Activated T-helper 1 cell treated with anti-CD3 and anti-CD28 coated beads, Interleukin-12 subunit alpha, Interleukin-12 subunit beta, Interleukin-2, Interleukin-4 antibody, amounts not matched to agents 30 ng/mL and 10 ng/mL and 1 ng/mL, durations not matched to agents 14 hours and 24 hours and 36 hours (primary cell): ENCODE measurements at places on chromosomes 2 and 18.

GRCh38 chr2:108634576-108635160 is 84.6 kb upstream of the RANBP2 start:
- H3K4me1 ChIP-seq, result peaks cover 80% of the 10 kb centered on the region
- H3K27me3 ChIP-seq, result no peaks in the 10 kb centered on the region
- peaks cover 27% of the 10 kb centered on the region for H3K36me3 ChIP-seq
- H3K27ac ChIP-seq, result no peak overlapping the region

DNA sequence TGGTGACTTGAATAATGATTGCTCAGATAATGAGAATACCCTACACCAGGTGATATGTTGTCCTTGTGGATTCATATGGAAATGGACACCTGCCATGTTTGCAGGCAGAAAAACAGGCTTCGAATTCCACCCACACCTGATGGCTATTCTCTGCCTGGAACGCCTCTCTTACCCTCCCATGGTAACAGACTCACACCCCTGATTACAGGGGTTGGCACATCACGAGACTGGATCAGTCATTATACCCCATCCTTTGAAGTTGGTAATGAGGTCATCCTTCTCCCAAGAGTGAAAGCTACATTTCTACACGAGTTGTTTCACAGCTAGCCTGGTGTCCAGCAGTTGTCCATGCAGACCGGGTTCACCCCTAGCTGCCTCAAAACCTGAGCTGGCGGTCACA is 71.4 kb upstream of the MBOAT2 start:
- no peak for DNase-seq
- no peaks in the 10 kb centered on the region for H3K36me3 ChIP-seq
- H3K4me1 ChIP-seq, result no peaks in the 10 kb centered on the region

DNA sequence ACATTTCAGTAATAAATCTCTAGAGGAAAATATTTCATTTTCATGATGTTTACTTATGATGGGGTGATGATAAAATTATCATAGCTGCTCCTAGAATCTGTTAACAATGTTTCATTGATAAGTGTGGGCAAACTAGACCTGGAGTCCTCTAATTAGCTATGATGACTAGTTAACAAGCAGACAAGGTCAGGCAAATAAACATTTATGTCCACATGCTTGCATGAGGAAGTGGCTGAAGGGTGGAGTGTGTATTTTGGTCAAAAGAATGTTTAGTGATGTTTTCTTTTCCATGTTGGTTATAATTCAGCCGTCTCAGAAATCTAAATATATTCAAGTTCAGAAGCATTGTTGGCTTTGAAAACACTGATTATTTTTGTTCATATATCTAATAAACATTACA is 99.9 kb upstream of the FN1 start:
- H3K27me3 ChIP-seq, result peaks cover 5% of the 10 kb centered on the region
- DNase-seq, result no peak
- no peaks in the 10 kb centered on the region for H3K4me1 ChIP-seq
- H3K36me3 ChIP-seq, result no peaks in the 10 kb centered on the region
- no peak overlapping the region for H3K4me3 ChIP-seq
- no peak overlapping the region for H3K27ac ChIP-seq

- H3K36me3 ChIP-seq, result peaks cover 50% of the 10 kb centered on the region
- H3K4me3 ChIP-seq, result no peak overlapping the region
- peaks cover 25% of the 10 kb centered on the region for H3K4me1 ChIP-seq
- H3K27me3 ChIP-seq, result no peaks in the 10 kb centered on the region
- H3K27ac ChIP-seq, result no peak overlapping the region
- no peak for DNase-seq
Observed at GRCh38 chr2:29143657-29144056, 28.4 kb downstream of the CLIP4 start.

DNA sequence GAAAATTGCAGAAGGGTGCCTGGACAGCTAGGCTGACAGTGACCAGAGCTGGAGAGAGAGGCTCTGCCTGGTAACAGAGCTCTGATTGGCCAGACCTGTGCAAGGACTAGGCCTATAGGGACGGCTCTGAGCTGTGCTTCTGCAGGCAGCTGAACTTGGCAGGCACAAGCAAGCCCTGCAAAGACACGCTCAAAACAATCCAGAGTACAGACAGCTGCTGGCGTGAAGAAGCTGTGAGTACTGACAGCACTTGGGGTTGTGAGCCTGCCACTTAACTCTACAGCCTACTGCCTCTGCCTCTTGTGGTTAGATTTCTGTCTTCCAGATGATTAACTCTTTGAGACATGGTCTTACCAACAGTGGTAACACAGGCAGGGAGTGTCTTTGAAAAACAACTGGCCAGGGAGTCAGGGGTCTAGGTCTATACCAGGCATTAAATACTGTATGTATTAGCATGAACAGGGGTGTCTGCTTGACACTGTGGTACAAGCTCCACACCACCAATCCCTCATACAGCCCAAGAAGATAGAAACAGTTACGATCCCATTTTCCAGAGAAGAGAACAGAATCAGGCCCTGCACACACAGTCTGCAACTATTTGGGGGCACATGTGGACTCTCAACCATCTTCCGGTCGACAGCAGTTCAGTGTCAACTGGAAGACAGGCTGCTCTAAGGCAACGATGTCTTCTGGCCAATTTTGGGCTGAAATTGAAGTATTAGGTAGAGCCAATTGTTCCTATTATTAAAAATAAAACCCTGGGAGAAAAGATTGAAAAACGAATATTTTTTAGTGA is 568.4 kb downstream of the TNS1 start:
- peaks cover 9% of the 10 kb centered on the region for H3K4me1 ChIP-seq
- no peak overlapping the region for H3K27ac ChIP-seq
- no peak for DNase-seq
- no peaks in the 10 kb centered on the region for H3K27me3 ChIP-seq
- no peak overlapping the region for H3K4me3 ChIP-seq
- H3K36me3 ChIP-seq, result no peaks in the 10 kb centered on the region

GRCh38 chr2:161676902-161677496 is 52.8 kb downstream of the SLC4A10 start:
- no peaks in the 10 kb centered on the region for H3K4me1 ChIP-seq
- peaks cover 10% of the 10 kb centered on the region for H3K27me3 ChIP-seq
- DNase-seq, result no peak

GRCh38 chr18:68354176-68354575 is 360.7 kb downstream of the TMX3 start:
- H3K4me3 ChIP-seq, result no peak overlapping the region
- no peaks in the 10 kb centered on the region for H3K27me3 ChIP-seq
- no peak for DNase-seq

DNA sequence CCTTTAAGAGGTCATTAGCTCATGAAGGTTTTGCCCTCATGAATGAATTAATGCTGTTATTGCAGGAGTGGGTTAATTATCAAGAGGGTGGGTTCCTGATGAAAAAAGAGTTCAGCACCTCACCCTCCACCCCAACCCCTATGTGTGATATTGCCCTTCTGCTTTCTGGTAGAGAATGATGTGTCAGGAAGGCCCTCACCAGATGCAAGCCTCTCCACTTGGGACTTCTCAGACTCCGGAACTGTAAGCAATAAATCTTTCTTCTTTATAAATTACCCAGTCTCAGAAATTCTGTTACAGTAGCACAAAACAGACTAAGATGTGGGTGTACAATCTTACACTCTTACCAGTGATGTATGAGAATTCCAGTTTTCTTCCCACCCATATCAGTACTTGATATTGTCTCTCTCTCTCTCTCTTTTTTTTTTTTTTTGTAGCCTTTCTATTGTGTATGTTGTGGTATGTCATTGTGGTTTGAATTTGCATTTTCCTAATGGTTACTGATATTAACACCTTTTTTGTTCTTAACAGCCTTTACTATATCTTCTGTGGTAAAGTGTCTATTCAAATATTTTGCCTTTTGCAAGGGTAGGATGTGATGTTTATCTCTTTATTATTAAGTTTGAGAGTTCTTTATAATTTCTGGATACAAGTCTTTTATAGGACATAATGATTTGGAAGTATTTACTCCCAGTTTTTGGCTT is 10.4 kb upstream of the MAP2 start:
- DNase-seq, result no peak
- no peak overlapping the region for H3K27ac ChIP-seq
- no peaks in the 10 kb centered on the region for H3K27me3 ChIP-seq
- H3K36me3 ChIP-seq, result no peaks in the 10 kb centered on the region

DNA sequence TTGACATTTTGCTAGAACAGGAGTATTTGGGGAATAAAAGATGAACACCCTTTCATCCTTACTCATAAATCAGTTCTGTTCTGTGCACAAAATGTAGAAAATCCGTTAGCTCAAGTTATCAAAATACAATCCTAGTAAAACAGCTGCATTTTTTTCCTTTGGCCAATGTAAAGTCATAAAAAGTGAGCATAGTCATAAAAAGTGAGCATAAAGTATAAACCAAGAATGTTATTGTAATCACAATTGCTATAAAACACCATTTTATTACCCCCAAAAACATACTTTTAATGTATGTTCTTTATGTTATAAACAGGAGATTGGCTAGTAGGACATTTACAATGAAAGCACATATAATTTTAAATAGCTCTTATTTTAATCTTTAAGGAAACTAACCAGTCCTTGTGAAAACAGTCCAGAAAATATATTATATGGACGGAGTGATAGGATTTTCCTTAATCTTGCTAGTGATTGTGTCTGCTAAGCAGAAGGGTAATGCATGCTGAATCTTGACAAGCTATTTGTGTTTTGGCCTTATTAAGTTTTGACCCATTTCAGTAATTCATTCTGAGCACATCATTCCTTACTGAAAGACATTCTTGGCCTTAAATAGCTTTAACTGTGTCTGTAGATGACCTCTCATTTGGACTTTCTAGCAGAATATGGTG is 891.8 kb downstream of the DSC3 start:
- H3K36me3 ChIP-seq, result no peaks in the 10 kb centered on the region
- no peaks in the 10 kb centered on the region for H3K4me1 ChIP-seq
- DNase-seq, result no peak
- H3K27ac ChIP-seq, result no peak overlapping the region

GRCh38 chr2:38734299-38735058 is 16.7 kb downstream of the SRSF7 start:
- H3K36me3 ChIP-seq, result peaks cover 38% of the 10 kb centered on the region
- no peaks in the 10 kb centered on the region for H3K27me3 ChIP-seq
- DNase-seq, result no peak
- H3K4me1 ChIP-seq, result no peaks in the 10 kb centered on the region
- H3K4me3 ChIP-seq, result no peak overlapping the region

DNA sequence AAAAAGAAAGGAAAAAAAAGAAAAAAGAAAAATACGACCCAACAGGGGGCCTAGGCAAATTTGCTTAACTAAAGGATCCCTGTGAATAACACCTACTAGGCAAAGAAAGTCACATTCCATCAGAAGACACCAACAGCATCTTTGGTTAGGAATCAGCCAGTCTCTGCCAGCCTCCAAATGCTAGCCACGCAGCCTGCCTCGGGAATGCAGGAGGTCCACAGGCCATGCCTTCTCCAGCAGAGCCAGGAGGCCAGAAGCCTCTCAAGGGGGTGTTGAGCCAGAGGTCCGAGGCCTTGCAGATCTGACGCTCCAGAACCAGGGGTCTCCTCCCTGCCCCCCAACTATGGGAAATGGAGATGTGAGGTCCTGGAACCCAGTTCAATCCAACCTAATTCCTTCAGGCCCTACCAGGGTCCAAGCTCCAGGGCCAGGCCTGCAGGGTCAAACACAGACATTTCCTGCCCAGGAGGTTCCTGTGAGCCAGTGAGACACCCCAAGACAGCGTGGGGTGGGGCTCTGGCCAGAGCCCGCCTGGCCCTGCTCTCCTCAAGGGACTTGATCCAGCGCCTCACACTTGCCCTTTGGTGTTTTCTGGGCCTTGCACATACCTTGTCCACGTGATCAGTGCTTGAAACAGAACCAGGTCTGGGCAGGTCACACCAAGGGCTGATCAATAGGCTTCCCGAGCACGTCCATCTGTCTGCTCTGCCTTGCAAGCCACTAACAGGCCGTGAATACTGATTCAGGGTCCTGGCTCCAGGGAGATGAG is 289.6 kb upstream of the ID2 start:
- DNase-seq, result no peak
- H3K36me3 ChIP-seq, result peaks cover 1% of the 10 kb centered on the region
- peaks cover 6% of the 10 kb centered on the region for H3K4me1 ChIP-seq
- peaks cover 5% of the 10 kb centered on the region for H3K27me3 ChIP-seq
- H3K27ac ChIP-seq, result no peak overlapping the region

DNA sequence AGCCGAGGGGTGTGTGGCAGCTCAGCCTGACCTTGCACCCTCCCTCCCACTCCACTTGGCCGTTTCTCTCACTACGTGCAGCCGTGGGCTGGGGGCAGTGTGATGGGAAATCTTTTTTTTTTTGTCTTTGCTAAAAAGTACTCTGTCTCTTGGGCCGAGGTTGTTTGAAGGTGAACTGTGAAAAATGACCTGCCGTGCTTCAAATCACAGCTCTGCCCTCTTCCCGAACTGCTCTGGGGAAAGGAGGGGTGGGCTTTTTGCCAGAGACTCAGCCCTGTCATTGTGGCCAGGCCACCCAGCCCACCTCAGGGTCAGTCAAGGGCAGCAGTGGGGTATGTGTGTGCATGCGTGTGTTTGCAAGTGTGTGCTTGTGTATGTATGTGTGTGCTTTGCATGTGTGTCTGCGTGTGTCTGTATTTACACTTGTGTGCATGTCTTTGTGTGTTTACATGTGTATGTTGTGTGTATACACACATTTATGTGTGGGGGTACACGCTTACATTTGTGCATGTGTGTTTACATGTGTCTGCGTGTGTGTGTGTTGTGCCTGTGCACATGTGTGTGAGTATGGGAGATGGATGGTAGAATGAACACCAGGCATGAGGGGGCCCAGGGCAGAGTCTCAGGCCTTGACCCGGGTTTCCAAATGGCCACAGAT is 61.3 kb upstream of the HAAO start:
- H3K27ac ChIP-seq, result no peak overlapping the region
- DNase-seq, result no peak
- H3K27me3 ChIP-seq, result peaks cover 2% of the 10 kb centered on the region
- no peaks in the 10 kb centered on the region for H3K36me3 ChIP-seq

GRCh38 chr2:38552259-38552658 is 50.5 kb downstream of the HNRNPLL start:
- H3K4me3 ChIP-seq, result no peak overlapping the region
- H3K27ac ChIP-seq, result no peak overlapping the region
- no peaks in the 10 kb centered on the region for H3K27me3 ChIP-seq
- peaks cover 26% of the 10 kb centered on the region for H3K4me1 ChIP-seq
- DNase-seq, result no peak

- no peaks in the 10 kb centered on the region for H3K4me1 ChIP-seq
- H3K27me3 ChIP-seq, result no peaks in the 10 kb centered on the region
- no peak overlapping the region for H3K4me3 ChIP-seq
- H3K36me3 ChIP-seq, result no peaks in the 10 kb centered on the region
- no peak for DNase-seq
Observed at GRCh38 chr2:79910643-79911042, 393.9 kb downstream of the LRRTM1 start.

DNA sequence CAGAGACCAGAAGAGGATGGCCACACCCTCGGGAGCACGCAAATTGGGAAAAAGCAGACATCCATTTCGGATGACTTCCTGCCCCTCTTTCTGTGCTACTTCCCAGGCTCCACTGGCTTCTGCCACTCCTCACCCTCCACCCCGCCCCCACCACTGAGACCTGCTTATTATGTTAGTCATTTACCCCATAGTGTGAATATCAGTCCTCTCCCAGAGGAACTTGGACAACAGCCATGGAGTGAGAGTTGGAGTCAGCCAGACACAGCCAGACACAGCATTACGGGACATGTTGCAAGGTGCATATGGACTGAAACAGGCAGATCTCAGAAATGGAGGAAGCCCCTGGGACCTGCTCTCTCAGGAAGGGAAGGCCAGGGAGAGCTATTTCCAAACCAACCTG is 51.8 kb downstream of the CTIF start:
- H3K27me3 ChIP-seq, result no peaks in the 10 kb centered on the region
- no peak overlapping the region for H3K4me3 ChIP-seq
- H3K27ac ChIP-seq, result no peak overlapping the region

- H3K4me3 ChIP-seq, result no peak overlapping the region
- H3K36me3 ChIP-seq, result no peaks in the 10 kb centered on the region
- no peak for DNase-seq
Observed at GRCh38 chr18:34802959-34803358, 92.9 kb downstream of the DTNA start.

- DNase-seq, result no peak
- no peak overlapping the region for H3K4me3 ChIP-seq
- H3K27me3 ChIP-seq, result no peaks in the 10 kb centered on the region
- H3K36me3 ChIP-seq, result no peaks in the 10 kb centered on the region
Observed at GRCh38 chr18:32974421-32975162, 201.8 kb upstream of the KLHL14 start.
